ENCODE measurements at places on chromosomes 7 and 10.

DNA sequence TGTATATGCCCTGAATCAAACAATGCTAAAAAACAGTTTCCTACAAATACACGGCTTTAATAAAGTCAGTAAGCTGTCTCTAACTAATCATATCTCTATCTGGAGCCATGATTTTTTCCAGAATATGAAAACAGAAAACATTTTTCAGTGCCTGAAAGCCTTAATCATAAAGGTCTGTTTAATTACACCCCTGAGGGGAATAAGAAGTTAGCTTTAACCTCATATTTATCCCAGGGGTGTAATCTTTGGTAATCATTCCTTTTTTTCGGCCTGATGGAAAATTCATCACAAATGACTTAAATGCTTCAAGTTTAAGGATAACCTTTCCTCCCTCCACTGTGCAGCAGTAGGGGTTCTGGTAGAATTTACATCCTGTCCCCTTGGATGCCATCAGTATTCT, 124.2 kb downstream of the ATE1 start:
- DNase-seq = no peak

DNA sequence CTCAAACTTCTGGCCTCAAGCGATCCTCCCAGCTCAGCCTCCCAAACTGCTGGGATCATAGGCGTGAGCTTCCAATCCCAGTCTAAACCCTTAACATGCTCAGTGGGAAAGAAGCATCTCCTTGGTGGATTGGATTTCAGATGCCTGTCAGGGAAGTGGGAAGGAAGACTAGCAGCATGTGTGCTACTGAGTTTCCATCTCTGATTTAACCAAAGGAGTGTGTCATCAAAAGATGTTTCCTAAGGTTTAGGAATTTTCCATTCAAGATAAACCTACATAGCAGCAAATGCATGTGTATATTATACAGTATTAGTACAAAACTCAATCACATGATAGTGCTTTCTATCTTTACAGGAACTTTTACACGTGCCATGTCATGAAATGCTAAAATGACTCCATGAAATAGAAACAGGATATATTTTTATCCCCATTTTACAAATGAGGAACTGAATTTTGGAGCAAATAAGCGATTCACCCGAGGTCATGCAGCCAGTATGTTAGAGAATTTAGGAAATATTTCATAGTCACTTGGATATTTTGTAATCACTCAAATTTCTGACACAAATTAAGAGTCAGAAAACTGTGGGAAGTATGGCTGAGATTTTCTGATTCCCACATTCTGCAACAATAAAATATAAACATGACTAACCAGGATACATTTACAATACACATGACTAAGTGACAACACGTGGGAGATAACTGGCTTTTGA, 11.4 kb upstream of the TMEM26 start:
- DNase-seq = no peak

DNA sequence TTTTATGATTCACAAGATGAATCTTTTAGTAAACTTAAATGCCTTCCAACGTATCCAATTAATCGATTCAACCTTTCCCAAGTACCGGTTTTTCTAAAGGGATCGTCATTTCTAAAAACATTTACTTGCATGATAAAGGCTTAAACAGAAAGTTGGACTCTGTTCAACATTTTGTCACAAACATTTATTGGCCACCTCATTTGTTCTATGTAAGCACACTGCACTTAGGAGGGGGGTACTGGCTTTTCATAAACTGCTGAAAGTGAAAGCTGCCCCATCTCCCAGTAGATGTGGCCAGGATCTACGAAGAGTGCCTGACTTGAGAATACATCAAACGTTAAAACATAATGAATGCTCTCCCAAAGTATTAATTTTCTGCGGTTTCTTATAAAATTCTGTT, 37.3 kb upstream of the LAMB4 start:
- no peak for DNase-seq

DNA sequence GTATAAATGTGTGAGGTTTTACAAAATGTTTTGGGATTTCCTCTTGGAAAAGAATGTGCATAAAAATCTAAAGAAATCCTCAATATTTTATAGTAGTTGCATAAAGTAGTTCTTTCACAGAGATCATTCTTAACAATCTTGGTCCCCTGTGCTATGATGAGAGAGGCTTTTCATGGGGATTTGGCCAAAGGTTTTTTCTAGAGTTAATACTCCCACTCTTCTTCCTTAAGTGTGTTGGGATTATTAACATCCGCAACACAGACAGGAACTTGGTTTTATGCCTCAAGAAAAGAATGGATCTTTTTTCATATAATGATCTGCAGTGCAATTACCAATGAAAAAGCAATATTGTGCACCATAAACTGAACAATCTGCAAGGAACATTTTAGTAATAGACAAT, 71.5 kb downstream of the AGMO start:
- DNase-seq = no peak

DNA sequence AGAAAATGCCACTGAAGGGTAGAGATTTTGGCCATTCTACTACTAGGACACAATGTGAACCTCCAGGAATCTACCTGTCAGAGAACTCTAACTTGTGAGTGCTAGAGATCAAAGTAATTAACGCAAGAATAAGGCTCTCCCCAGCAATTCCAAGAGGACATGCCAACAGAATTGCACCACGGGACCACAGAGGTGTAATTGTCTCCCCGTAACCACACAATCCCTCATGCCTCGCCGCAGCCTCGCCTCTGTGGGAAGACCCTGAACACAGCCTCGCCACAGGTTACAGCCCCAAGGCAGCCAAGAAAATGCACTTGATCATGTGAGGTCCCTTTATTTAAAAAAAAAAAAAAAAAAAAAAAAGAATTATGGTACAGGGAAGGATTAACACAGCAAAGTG, 29.5 kb downstream of the CDCA7L start:
- DNase-seq = no peak

GRCh38 chr10:30042820-30043219, 16.6 kb downstream of the JCAD start:
- DNase-seq = no peak

- DNase-seq = no peak
These were observed 12.7 kb upstream of the RHBDD2 start for GRCh38 chr7:75866114-75866488.

DNA sequence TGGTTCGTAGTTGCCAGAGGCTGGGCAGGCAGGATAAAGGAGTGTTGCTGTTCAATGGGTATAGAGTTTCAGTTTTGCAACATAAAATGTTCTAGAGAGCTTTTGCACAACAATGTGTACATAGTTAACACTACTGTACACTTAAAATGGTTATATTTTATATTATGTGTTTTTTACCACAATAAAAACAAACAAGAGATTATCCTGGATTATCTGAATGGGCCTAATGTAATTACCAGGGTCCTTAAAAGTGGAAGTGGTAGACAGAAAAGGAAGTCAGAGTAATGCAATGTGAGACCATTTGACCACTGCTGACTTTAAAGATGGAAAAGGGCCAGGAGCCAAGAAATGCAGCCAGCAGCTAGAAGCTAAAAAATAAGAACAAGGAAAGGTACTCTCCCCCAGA, 159.7 kb downstream of the SGMS1 start:
- DNase-seq = no peak

DNA sequence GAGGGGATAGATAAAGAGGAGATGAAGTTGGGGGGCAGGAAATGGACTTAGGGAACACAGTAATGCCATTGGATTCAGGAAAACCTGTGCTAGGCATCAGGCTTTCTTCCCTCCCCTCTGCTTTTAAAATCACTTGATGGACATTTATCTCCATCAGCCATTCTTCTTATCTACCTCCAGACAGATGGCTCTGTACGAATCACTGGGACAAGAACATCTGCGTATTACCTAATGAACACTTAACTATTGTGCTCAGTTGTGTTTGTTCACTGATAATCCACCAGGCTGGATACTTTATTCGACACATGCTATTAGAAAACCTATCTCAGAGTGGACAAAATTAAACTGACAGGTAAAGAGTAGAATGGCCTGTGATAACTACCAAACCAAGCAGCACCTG, 40.0 kb downstream of the TNKS2 start:
- DNase-seq = no peak

- no peak for DNase-seq
These were observed 918 bp downstream of the PWWP2B start for GRCh38 chr10:132397671-132398565.

DNA sequence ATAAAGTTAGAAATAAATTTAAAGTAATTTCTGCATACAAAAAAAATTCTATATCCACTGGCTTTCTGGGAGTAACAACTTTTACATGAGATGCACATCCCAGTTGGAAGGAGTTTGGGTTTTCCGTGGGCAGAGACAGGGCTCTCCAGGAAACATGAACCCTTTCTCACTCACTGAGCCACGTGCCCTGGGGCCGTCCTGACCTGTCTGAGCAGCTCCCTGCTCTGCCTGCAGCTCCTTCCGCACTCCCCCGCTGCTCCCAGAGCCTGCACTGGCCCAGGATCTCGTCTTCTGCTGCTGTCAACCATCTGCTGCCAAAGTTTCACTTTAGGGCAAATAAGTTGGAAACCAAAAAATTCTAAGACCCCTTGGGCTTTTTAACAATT, 169.1 kb downstream of the DIP2C start:
- DNase-seq = no peak

- no peak for DNase-seq
These were observed 63.8 kb downstream of the GRB10 start for GRCh38 chr7:50718876-50719275.

- no peak for DNase-seq
These were observed 68.7 kb upstream of the SEC61G start for GRCh38 chr7:54827734-54828133.

All from C1 segment of cervical spinal cord (tissue), 14 donors.